ENCODE measurements at places on chromosomes 2 and 18. TPM values are rescaled to one million over a fixed set of nuclear protein-coding genes. Genes with fewer than 3 reads are reported as not detected.

- DNase-seq: no peak
Measured at GRCh38 chr18:13175266-13175665, 43.3 kb upstream of the LDLRAD4 start.

GRCh38 chr2:64627860-64628841, 25.6 kb downstream of the SERTAD2 start:
- no peak for DNase-seq

Gene AGFG1
- total RNA-seq: 52.8 TPM

DNA sequence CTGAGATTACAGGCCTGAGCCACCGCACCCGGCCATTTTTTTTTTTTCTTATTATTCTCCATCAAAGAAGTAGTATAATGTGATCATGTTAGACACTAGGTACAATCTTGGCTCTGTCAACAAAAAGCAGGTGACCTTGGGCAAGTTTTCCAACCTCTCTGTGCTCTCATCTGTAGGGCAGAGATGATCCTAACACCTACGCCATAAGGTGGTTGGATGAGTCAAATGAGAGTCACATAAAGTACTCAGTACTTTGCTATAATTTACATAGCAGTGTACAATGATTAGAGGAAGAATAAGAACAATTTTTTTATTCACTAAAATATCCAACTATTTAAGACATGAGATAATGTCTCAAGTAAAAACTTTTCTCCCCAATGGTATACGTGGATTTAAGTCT, 128.6 kb downstream of the TGIF1 start:
- DNase-seq: no peak

Gene ABI2
- total RNA-seq: 45.0 TPM

DNA sequence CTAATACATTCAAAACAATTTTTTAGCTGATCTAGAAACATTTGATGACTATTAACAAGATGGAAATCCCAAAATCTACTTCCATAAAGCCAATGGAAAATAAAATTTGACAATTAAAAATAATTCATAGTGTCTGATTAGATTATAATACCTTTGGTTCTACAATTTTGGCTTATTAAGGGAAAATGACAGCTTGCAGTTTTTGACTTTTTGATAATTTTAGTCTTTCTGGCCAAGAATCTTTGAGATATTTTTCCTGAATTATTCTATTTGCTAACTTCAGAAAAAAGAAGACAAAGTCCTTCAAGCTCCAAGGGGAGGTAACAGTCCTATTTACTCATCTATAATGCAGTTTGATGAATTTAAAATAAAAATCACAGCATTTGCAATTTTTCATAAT, 39.6 kb downstream of the MSH6 start:
- DNase-seq: no peak

DNA sequence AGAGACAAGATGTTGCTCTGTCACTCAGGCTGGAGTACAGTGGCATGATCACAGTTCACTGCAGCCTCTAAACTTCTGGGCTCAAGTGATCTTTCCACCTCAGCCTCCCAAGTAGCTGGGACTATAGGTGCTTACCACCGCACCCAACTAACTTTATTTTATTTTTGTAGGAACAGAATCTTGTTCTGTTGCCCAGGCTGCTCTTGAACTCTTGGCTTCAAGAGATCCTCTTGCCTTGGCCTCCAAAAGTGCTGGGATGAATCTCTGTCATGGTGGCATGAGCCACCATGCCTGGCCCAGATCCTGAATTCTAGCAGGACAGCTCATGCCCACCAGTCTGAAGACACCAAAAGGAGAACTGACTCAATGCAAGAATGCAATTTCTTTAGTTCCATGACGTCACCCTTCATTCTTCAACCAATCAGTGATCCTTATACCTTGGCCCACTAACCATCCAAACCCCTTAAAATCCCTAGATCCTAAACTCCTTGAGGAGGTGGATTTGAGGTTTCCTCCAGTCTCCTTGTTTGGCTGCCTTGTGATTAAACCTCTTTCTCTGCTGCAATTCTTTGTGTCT, 25.6 kb upstream of the CXXC1 start:
- no peak for DNase-seq

GRCh38 chr18:34467058-34467457, 242.3 kb upstream of the NOL4 start:
- no peak for DNase-seq

DNA sequence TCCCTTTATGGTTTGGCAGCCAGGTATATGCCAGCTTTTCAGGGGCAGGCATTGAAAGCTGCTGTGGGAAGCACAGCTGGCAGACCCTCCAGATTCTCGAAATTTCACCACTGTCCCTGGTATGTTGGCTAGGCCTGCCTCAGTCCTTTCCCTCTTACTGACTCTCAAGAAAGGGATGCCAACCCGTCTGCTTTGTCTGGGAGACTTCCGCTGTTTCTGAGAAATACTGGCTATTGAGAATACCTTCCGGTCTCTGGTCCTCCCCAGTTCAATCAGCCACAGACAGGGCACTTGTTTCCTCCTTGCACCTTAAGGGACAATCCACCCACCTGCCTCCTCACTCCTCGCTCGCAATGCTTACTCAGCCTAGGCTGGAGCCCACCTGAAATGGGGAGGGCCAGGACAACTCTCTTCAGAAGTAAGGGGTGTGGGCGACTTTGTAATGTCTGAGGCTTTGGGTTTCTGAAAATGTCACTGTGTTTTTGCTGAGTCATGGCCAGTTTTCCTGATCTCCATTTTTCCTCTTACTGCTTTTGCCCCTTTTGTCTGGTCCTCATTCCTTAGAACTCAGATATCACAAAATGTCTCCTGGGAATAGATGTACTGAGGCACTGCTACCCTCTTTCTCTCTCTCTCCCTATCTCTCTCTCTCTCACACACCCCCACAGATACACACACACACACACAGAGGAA, 571.1 kb downstream of the TNS1 start:
- DNase-seq: no peak

- DNase-seq: no peak
Measured at GRCh38 chr2:11437602-11438001, 28.4 kb downstream of the E2F6 start.

Gene DNER
- total RNA-seq: 13.1 TPM

DNA sequence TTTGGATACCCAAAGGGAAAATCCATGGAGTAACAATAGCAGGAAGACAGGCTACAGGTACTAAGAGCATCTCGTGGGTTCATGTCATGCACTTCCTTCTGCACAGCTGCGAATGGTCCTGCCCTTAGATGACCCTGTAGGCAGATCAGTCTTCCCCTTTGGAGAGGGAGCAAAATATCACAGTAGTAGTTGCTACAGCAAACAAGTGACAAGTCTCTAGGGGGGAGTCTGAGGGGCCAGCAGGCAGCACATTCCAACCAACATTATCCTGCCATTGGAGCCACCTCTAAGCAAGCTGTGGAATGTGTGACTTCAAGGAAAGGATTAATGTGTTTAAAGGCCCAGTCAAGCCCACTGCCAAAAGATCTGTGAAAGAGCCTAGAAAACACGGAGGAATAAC, 273.2 kb upstream of the PARD3B start:
- no peak for DNase-seq

DNA sequence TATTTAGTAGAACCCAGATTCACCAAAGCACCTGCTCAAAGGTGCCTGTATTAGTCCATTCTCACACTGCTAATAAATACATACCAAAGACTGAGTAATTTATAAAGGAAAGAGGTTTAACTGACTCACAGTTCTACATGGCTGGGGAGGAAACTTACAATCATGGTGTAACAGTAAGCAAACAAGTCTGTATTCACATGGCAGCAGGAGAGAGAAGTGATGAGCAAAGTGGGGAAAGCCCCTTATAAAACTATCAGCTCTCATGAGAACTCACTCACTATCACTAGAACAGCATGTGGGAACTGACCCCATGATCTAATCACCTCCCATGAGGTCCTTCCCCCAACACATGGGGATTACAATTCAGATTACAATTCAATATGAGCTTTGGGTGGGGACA, 28.0 kb upstream of the DDX18 start:
- no peak for DNase-seq

GRCh38 chr2:119249311-119249710, 25.7 kb downstream of the STEAP3 start:
- DNase-seq: no peak

DNA sequence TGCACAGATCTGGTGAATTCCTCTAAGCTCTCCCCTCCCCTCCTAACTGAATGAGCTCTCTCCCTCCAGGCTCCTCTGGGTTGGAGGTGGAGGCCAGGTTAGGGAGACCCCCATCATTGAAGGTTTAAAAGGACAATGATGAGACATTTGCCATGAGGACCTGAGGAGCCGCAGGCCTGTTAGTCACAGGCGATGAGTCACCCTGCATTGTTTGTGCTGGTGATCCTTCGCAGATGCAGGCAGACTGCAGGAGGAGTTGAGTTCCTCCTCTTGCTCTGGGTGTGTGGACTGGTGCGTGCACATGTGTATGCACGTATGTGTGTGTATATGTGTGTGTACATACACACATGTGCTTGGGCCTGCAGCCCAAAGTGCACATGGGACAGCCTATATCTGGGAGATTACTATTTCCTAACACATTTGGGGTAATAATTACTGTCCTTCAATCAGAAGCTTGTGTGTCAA, 42.0 kb downstream of the MCFD2 start:
- DNase-seq: peak; percentile 70

GRCh38 chr2:149101818-149102217, 63.3 kb downstream of the LYPD6B start:
- DNase-seq: no peak

DNA sequence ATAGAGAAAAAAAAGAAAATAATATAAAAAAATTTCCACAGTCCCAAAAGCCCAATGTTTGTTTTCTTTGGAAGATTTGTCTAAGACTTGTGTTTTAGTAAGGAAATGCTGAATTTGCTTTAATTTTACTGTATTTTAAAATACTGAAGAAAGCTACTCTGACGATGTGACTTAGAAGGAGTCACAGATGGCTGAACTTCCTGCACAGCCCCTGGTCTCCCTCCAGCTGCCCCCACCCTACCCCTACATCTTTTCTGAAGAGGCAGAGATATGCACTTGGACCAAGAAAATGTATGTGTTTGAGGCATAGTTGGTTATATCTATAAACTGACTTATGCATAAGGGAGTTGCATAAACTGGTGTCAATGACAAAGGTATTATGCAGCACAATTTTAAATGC, 172.3 kb downstream of the CDH2 start:
- no peak for DNase-seq

- no peak for DNase-seq
Measured at GRCh38 chr18:49608366-49609255, 46.8 kb downstream of the LIPG start.

DNA sequence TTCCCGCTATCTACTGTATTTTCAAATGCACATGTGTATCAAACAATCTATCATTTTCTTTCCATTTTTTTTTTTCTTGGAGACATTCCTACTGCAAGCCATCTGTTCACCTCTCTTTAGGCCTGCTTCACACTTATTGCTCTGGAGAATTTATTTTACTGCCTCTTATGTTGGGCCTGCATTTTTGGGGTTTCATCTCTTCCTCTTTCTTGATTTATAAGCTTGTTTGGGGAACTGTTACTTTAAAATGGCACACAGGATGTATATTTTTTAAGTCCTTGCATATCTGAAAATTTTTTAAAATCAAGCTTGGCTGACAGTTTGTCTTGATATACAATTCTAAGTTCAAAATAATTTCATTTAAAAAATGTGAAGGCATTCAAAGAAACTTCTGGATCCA, 3.5 kb upstream of the RAB27B start:
- no peak for DNase-seq

DNA sequence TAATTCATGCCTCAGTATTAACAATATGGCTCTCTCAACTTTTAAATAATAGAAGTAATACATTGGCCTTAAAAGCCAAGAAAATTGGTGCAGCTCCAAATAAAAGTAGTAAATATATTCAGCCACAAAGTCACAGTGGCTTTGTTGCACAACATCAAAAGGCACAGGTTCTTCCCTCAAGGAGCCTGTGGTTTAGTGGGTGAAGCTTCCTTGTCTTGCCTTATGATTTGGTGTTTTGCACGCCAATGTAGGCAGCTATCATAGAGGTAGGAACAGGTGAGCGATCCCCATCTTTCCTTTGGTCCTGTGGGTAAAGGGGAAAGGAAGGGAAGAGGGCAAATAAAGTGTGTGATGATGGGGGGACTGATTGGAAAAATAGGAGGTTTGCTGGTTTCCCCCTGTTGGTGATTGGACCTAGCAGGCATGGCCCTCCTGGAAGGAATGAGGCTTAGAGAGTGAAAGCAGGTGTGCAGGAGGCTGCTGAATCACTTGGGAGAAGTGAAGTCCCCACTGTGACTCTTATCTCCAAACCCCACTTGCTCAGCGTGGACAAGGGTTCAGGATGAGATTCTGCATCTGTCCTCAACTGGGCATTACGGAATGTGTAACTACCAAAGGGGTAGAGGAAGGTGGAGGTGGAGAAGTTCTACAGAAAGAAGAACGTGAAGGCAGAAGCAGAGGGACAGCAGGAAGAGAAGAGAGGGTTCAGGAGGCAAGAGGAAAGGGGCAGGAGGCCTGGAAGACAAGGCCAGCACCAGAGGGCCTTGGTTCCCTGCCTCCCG, 20.1 kb upstream of the TNP1 start:
- DNase-seq: no peak

DNA sequence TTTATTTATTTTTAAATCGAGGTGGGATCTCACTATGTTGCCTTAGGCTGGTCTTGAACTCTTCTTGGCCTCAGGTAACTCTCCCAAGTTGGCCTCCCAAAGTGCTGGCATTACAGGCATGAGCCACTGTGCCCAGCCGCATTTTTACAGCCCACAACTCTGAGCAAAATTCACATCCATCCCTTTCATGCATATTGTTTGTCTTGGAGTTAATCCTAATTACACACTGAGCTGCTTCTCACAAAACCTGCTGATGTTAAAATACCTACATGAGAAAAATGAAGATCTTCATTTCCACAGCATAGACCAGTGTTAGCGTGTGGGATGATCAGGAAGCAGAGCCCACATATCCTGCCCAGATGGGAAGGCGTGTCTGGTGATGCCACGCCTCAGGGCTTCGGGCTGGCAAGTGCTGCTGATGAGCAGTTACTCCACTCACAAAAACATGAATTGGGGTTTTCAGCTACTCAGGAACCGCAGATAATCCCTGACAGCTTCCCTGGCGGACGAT, 14.6 kb downstream of the ITGB1BP1 start:
- DNase-seq: no peak

Gene DSC2
- total RNA-seq: 3.3 TPM

- no peak for DNase-seq
Measured at GRCh38 chr18:79857082-79857671, 59.4 kb downstream of the KCNG2 start.

Gene CXCR2
- total RNA-seq: not detected

Gene SP140L
- 11.6 TPM for total RNA-seq

DNA sequence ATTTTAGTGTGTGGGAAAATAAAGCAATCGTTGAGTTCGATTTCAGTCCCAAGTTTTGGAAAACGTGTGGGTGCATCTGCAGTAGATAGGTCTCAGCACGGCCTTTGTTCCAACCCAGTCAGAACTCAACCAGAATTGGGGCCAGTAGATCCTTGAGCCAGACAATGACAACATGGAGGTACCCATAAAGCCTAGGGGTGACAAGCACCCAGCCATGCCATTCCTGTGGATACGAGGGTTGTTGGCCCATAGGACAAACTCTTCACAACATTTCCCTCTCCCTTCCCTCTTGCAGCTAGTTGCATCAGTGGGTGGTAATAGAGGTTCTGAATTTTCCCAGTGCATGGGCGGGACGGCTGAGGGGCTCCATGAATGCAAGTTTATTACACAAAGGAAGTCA, 60.1 kb downstream of the ST3GAL5 start:
- DNase-seq: no peak

Gene CCDC121
- 3.8 TPM for total RNA-seq

- DNase-seq: no peak
Measured at GRCh38 chr2:143617803-143618415, 488.7 kb downstream of the ARHGAP15 start.

GRCh38 chr2:238974501-238975166, 126.7 kb downstream of the TWIST2 start:
- DNase-seq: no peak
